ENCODE measurements at places on chromosomes 12 and 14.

DNA sequence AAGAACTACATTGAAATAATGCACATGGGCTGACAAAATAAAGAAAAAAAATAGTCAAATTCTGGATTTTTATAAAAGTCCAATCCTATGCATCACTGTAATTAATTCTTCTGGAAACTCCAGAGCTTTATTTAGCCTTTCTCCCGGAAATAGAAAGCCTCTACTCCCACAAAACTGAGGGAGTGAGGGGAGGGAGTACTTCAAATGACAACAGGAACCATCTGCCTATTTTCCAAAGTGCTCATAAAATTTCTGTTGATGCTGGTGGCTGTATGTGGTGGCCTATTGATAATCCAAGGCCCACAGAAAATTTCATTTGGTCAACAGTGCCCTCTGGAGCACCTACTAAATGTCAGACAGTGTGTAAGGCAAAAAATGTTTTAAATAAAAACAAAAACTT, 64.6 kb downstream of the KIF21A start:
- DNase-seq: no peak

- no peak for DNase-seq
These were observed 23.9 kb upstream of the ATP2B1 start for GRCh38 chr12:89732522-89732921.

GRCh38 chr14:47150267-47150666, 498.7 kb upstream of the RPL10L start:
- no peak for DNase-seq

DNA sequence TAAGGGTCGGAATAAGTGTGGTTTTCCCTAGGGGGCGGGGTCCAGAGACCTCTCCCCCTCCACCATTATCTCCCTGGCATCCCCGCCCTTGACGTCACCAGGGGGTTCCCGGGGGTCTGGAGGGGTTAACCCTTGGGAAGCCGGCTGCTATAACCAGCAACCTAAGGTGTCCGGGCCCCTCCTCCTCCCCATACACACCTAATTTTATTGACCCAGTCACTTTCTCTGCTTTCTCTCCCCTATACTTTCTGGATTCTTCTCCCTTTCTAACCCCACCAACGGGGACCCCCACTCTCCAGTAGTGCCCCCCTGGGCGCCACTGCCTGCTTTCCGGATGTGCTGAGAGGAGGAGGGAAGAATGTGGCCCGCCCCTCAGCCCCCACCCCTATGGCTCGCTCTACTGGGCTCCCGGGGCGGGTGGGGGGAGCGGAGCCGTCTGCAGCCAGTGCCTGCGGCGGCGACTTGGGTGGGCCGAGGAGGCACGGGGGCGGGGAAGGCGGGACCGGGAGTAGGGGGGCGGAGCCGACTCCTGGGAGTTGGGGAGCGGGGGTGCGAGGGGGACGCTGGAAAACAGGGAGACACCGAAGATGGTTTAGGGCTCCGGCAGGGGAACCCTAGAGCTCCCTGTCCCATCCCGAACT, 1.8 kb downstream of the GLI1 start:
- no peak for DNase-seq

DNA sequence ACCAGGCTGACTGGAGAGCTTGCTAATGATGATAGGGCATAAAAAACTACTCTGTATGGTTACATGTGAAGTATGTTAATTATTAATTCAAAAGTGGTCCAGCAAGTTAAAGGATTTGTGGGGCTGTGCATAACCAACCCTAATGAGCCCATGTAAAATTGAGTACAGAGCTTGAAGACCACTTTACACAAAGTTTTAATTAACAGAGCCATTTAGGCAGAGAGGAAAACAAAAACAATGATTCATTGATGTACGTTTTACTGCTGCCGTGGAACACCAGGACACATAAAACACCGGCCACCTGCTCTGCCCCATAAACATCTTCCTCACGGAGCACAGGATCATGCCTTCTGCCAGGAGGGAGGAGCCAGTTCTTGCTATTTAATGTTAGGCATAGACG, 83.5 kb downstream of the RIMBP2 start:
- DNase-seq: no peak

DNA sequence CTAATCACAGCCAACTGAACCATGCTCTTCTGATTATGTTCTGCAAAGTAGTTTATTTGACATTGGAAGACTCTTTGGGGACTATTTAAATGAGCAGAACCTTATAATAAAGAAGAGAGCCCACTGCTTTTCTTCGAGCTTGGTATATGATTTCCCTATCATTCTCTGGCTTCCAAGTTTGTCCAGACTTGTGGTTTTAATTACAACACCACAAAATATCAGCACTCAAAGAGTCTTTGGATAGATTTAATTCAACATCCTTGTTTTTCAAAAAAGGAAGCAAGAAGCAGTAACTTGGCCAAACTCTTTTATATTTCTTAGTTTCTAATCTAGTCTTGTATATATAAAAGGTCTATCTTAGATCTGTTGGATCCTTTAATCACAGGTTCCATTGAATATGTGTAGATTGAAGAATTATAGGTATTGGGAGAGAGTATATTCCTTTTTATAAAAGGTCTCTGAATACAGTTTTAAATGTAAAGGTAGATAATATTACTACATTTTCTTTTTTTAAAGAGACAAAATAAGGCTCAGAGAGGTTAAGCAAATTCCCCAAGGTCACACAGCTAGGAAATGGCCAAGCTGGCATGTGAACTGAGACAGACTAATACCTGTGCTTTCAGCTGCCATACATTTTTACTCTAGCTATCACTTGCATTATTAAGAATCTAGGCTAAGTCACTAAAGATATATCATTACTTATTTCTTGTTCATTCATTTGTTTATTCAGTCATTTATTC, 172.8 kb downstream of the SSPN start:
- no peak for DNase-seq

GRCh38 chr12:63814146-63814772, 30.2 kb upstream of the SRGAP1 start:
- no peak for DNase-seq

- no peak for DNase-seq
These were observed 285.8 kb upstream of the G2E3 start for GRCh38 chr14:30272848-30273832.

DNA sequence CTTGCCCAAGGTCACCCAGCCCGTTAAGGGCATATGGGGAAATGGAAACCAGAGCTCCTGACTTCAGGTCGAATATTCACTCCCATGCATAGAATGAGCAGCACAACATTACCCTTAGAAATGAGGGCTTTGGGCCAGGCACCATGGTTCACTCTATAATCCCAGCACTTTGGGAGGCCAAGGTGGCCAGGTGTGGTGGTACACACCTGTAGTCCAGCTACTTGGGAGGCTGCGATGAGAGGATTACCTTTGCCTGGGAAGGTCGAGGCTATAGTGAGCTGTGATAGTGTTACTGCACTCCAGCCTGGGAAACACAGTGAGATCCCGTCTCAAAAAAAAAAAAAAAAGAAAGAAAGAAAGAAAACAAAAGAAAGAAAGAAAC, 341.0 kb upstream of the TMPO start:
- DNase-seq: no peak

DNA sequence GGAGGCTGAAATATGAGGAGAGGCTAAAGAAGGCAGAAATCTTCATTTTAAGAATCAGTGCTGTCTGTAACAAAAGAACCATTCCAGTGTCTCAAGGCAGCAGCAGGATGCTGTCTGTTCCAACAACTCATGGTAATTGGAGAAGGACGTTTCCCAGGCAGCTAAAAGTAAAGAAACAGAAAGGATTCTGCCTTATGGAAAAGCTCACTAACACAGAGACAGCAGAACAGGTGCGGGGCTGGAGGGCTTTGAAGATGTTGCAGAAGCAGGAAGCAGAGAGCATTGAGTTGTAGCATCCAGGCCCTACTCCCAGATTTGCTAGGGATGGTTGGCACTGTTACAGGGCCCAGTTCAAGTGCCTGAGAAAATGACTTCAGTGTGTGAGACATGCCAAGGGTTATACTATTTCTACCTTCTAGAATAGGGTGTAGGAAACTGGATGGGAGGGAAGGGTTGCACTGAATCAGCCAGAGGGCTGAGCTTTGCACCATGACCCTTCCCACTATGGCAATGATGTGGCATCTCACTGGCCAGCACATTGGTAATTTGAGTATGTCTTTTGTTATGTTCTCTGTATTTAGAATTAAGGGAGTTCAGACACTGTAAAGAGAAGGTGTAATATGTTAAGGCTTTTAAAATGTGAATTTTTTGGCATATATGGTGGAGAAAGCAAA, 160.0 kb upstream of the FBXO33 start:
- no peak for DNase-seq

GRCh38 chr14:105899657-105900397, 373.4 kb downstream of the TMEM121 start:
- DNase-seq: no peak

GRCh38 chr12:102484017-102484416, 3.7 kb upstream of the IGF1 start:
- DNase-seq: no peak

DNA sequence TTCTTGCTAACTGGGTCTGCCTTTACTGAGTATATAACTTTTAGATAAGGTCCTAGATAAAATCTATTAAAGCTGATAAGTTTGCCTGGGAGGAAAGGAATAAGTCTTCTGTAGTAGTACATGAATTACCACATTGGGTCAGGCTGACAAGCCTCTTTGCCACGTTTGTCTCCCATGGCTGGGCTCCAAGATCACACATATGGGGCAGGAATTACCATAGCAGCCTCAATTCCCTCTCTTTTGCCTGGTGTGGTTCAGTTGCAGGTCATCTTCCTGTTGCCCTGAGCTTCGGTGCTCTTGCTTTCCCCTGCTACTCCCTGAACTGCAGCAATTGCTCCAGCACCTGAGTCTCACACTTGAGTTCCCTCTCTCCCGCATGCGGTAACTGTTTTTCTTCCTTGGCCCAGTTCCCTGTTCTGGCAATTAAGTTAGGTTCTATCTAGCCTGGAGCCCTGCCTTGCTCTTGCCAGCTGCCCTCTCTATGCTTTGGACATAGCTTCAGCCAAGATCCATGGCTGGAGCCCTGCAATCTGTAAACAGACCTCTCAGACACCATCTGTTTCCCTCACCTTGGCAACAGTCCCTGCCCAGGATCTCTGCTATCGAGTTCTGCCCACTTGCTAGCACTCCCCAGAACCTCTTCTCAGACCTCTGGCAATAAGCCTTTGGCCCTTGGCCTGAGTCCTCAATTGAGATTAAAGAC, 5.8 kb upstream of the GLT8D2 start:
- no peak for DNase-seq

GRCh38 chr12:123491056-123491455, 33.1 kb downstream of the SNRNP35 start:
- DNase-seq: no peak

- DNase-seq: no peak
These were observed 62.0 kb downstream of the MAP1LC3B2 start for GRCh38 chr12:116621194-116621593.

DNA sequence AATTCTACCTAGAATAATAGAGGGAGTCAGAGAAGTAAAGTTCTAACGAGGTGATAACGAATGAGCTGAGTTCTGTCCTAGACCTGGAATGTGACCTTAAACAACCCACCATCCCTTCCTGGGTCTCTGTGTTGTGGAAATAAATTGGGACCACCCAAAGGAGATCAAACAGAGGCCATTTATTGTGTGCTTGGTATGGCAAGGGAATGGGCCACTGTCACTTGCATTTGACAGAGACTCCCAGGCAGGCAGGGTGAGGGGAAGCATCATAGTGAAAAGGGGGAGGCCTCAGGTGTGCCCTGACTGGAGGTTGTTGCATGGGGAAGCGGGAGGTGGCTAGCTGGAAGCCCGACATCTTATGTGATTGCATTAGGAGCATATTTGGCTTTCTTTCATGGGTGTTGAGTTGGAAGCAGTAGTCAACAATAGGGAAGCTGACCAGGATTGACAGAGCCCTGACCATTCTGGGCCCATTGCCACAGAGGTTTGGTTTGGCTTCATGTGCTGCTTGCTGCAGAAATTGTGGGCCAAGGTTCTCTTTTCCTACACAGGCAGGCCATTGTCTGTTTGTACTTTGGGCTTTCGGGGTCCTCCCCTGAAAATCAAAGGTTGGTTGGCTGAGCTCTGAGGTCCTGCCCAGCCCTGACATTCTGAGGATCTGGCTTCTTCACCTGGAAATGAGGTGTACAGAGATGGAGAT, 17.6 kb upstream of the FAM181A start:
- DNase-seq: no peak

DNA sequence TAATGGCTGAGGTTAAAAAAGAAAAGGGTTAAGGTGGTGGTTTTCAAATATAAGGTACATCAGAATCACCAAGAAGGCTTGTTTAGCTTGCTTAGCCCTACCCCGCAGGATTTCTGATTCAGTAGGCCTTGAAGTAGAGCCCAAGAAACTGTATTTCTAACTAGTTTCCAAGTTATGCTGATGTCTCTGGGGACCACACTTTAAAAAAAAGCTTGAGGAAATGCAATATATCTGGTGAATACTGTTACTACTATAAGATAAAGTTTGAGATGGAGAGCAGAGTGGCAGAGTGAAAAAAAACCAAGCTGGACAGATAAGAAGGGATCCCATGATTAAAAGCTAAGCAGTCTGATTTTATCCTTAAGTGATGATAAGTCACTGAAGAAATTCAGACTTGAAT, 18.3 kb upstream of the GXYLT1 start:
- DNase-seq: no peak

Data from vagina (tissue), 2 donors.